Neural progenitor cell (in vitro differentiated cells): ENCODE measurements at places on chromosomes 11 and 22. TPM values are rescaled to one million over a fixed set of nuclear protein-coding genes. Genes with fewer than 3 reads are reported as not detected.

The HOATZ gene
- total RNA-seq: not detected in 2 replicates

The ESAM gene
- total RNA-seq: 0.26 and 0.81 TPM in 2 replicates

The DGAT2 gene
- 1.7 and 4.4 TPM in 2 replicates for total RNA-seq

The BCO2 gene
- total RNA-seq: 0.87 TPM in 1 of 2 replicates, not detected in the other

The GTSE1 gene
- 29.7 and 38.8 TPM in 2 replicates for total RNA-seq

The FBXO7 gene
- 62.5 and 65.2 TPM in 2 replicates for total RNA-seq

The FEN1 gene
- 51.8 and 68.9 TPM in 2 replicates for total RNA-seq

The NFAM1 gene
- total RNA-seq: 0.19 and 0.40 TPM in 2 replicates

The SOX6 gene
- total RNA-seq: 7.6 and 8.3 TPM in 2 replicates

GRCh38 chr11:57191311-57192219 is 9.8 kb downstream of the LRRC55 start:
- H3K36me3 ChIP-seq: no peaks in the 10 kb centered on the region
- H3K27me3 ChIP-seq: no peaks in the 10 kb centered on the region
- H3K4me1 ChIP-seq: peaks cover 24% of the 10 kb centered on the region
- peak; percentile 21 for DNase-seq
- no peak overlapping the region for H3K27ac ChIP-seq

DNA sequence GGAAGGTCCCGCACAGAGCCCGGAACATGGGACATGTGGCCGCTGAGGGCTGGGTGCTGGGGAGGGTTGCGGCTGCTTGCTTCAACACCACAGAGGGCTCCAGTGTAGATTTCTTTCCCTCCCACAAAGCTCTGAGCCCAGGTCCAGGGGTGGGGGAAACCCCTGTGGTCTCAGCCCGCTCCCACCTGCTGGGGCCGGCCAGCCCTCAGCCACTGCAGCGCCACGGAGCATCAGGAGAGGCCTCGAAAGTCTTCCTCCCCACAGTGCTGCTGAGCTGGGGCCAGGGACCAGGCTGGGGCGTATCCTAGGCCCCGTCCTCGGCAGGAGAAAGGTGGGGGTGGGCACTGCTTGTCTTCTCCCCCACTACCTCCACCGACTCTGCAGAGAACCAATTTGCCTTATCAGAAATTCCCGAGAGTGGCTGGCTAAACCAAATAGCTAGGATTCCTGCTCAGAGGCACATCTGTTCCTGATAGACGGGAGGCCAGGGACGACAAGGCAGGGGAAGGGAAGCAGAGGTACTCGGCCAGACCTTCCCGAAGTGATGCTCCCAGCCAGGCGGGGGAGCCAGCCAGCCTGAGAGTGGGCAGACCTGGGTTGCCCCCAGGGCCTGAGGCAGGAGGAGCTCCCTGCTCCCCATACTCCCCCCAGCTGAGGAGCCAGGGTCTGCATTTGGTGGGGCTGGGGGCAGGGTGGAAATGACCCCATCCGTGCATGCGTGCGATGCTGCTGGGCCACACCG is 18.7 kb downstream of the IGF2 start:
- DNase-seq: no peak
- H3K27me3 ChIP-seq: peaks cover 4% of the 10 kb centered on the region
- no peak overlapping the region for H3K27ac ChIP-seq
- peaks cover 3% of the 10 kb centered on the region for H3K4me1 ChIP-seq
- no peaks in the 10 kb centered on the region for H3K36me3 ChIP-seq
- H3K4me3 ChIP-seq: no peak overlapping the region

- no peak overlapping the region for H3K27ac ChIP-seq
- H3K4me1 ChIP-seq: peaks cover 24% of the 10 kb centered on the region
- H3K27me3 ChIP-seq: peaks cover 41% of the 10 kb centered on the region
- H3K36me3 ChIP-seq: no peaks in the 10 kb centered on the region
- H3K4me3 ChIP-seq: no peak overlapping the region
These were observed 4.6 kb downstream of the ETS1 start for GRCh38 chr11:128582496-128583366.

DNA sequence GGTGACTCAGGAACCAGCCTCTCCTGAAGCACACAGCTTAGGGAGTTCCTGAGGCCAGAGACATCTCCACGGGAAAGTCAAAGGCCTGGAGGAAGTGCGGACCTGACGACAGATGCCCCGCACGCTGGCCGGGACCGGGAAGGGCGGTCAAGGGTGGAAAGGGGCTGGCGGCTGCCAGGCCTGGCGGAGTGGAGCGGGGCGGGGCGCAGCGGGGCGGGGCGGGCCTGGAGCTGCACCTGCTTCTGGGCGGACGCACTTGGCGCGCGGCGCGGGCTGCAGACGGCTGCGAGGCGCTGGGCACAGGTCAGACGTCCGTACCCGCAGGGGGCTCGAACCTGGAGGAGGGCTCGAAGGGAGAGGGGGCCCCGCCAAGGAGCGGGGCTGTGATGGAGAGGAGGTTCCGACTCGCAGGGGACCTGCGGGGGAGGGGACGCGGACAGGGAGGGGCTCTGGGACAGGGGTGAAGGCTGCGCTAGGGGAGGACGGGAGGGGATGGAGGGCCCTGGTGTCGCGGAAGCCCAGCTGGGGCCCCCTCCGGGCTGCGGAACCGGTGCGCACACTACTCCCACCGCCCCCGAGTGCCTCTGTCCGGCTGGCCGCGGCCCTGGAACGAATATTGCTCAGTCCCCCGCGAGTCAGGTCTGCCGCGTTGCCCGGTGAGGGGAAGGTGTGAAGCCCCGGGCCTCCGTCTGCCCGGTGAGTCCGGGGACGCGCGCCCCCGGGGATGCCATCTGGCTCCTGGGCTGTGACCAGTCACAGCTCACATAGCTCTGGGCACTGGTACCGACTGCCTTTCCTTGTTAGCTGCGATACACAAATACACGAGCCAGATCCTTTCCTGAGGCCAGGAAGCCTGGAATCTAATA is at the start of gene TMEM45B:
TMEM45B (plus strand) TSS at position 253 of the 866 bp plus-strand sequence. CDS start 36,635 bp downstream, outside the sequence.
- H3K27ac ChIP-seq: no peak within 1 kb of the TSS
- peaks cover 67% of the 10 kb centered on the region for H3K27me3 ChIP-seq
- peak; percentile 56 for DNase-seq

GRCh38 chr22:35205961-35206360 is 51.3 kb upstream of the HMGXB4 start:
- peaks cover 30% of the 10 kb centered on the region for H3K4me1 ChIP-seq
- H3K36me3 ChIP-seq: no peaks in the 10 kb centered on the region
- H3K27ac ChIP-seq: peak overlapping the region; percentile 13
- DNase-seq: no peak

DNA sequence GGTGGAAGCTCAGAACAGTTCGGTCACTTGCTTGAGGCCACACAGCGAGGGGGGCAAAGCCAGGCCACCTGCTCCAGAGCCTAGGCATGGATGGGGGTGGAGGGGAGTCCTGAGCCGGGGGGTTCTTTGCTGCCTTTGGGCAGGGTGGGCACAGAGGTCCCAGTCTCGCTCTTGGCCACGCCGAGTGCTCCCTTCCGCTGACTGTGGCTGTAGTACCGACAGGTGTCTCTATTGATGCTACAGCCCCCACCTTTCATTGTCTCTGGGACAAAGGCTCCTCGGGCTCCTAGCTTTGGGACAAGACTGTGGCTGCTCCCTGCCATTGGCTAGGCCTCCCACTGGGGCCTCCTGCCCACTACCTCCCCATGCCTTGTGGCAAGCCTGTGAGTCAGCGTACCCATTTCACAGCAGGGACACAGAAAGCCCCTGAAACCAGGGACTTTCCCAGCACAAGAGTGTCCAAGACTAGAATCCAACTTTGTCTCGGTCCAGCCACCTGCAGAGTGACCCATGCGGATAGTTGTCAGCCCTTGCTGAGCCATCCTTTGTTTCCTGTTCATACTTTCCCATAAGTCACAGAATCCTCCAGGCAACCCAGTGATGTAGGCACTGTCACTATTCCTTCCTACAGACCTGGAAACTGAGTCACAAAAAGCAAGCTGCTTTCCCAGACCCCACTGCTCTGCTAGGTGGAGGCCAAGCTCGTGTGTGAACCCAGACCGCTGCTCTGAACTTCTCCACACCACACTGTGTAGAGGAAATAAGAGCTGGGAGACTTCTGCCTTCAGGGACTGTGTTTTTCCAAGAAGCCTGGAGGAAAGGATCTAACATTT is 17.2 kb downstream of the MYEOV start:
- H3K27ac ChIP-seq: no peak overlapping the region
- H3K36me3 ChIP-seq: no peaks in the 10 kb centered on the region
- DNase-seq: no peak
- H3K4me3 ChIP-seq: no peak overlapping the region

DNA sequence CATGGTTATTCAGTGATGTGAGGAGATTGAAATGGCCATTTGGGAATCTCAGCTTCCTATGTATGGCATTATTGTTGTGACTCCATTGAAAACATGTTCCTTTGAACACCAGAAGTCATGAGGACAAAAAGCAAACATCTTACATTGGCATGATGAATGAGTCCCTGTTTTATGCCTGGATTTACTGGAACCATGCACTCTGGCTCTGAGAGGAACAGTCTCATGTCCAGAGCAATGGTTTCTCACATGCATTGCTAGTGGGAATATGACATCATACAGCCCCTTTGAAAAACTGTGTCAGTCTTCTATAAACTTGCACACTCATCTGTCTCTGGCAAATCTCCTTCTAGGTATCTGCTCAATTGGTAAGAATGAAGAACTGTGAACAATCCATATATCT is 3.4 kb upstream of the KDM4F start:
- no peak overlapping the region for H3K4me3 ChIP-seq
- no peak overlapping the region for H3K27ac ChIP-seq
- no peaks in the 10 kb centered on the region for H3K27me3 ChIP-seq

- no peak overlapping the region for H3K4me3 ChIP-seq
- H3K27ac ChIP-seq: no peak overlapping the region
- H3K27me3 ChIP-seq: no peaks in the 10 kb centered on the region
- peaks cover 3% of the 10 kb centered on the region for H3K4me1 ChIP-seq
These were observed 20.1 kb upstream of the NNMT start for GRCh38 chr11:114276077-114276476.

- H3K27me3 ChIP-seq: no peaks in the 10 kb centered on the region
- DNase-seq: no peak
- H3K27ac ChIP-seq: no peak overlapping the region
- peaks cover 16% of the 10 kb centered on the region for H3K4me1 ChIP-seq
- H3K36me3 ChIP-seq: no peaks in the 10 kb centered on the region
These were observed 86.3 kb upstream of the RTL6 start for GRCh38 chr22:44584256-44584902.

- H3K27ac ChIP-seq: no peak overlapping the region
- DNase-seq: no peak
- H3K4me1 ChIP-seq: peaks cover 23% of the 10 kb centered on the region
- H3K4me3 ChIP-seq: peak overlapping the region; percentile 88
- H3K36me3 ChIP-seq: no peaks in the 10 kb centered on the region
These were observed 2.3 kb downstream of the PICALM start for GRCh38 chr11:86066657-86067008.
